ENCODE measurements at places on chromosomes 3 and 15. TPM values are rescaled to one million over a fixed set of nuclear protein-coding genes. Genes with fewer than 3 reads are reported as not detected.

GRCh38 chr3:172271386-172271976, 176.8 kb downstream of the GHSR start:
- DNase-seq, result no peak

DNA sequence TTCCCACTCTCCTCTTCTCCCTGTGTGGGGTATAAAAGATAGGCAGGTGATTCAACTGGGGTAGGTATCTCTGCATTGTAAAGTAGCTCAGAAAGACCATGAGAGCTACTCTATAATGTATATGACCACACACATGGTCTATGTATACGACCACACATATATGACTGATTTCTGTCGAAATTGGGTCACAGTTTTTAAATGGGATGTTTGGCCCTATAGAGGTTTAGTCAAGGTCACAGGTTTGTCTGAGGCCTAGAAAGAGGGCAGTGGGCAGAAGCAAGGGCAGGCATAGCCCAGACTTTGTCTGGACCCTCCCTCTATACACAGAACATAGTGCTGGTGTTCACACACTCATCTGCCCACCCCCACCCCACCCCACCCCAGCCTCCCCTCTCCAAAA, 4.4 kb downstream of the LAMP3 start:
- no peak for DNase-seq

The CAV3 gene
- not detected for total RNA-seq

DNA sequence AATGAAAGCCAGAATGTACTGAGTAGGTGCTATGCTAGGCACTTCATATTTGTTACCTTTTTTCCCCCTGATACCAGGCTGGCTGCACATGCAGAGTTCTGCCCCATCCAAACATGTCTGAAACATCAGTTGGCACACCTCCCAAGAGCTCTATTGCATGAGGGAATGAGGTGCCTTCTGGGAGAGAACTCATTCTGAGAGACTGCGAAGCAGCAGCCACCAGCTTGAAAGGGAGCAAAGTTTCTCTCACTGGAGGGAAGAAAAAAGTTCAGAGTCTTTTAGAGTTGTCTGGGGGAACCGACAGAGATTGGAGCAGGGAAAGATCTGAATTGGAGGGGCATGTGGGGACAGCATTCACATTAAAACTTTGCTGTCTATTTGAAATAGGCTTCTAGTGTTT, 84.1 kb downstream of the AGBL1 start:
- DNase-seq, result no peak

The PLCH1 gene
- 0.19 TPM for total RNA-seq

The KBTBD13 gene
- not detected for total RNA-seq

DNA sequence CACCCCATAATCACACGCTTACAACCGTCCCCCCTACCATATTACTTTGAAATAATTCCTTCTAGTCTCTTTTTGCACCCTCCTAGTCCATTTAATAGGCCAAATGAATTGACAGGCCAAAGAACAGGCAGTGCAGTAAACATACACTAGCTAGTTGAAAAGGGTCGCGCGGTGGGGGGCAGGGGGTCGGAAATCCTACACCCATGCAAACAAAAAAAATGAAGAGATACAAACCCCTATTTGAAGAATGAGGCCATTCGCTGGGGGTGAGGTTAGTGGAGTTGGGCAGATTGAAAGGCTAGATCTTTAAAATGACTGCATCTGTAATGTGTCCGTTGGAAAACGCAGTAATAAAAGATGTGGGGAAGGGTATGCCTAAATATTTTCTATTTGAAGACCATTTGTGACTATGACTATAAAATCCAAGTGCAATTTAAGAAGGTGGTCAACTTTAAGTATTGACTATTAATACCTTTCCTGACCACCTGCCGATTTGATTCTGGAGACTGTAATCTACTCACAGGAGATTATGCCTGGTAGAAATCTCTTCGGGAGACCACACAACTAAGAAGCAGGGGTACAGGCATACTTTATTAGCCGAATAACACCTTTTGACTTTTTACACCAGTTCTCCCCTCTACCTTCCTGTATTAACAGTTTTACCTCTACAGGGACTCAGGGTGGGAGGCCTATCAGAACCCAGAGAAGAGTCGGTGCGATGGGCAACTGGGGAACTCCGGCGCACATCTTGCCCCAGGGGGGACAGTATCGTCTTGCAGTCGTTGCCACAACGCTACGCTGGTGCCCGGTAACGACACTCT, 762 bp upstream of the ARL6 start:
- DNase-seq, result no peak

DNA sequence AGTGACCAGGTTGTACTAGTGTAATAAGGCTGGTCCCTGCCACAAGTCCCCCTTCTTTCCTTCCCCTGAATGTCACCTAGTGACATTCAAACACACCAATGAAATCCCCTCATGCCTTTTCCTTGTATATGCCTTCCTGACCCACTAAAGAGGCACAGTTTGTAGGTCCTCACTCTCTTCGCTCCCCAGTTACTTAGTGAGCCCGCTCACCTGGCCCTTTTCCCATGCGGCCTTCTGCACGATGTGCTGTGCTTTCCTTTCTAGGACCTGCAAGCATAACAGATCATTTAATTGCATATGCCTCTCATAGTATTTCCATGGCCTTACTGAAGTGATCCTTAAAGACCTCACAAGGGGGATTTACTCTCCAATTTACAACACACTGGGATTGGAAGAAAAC, 146.3 kb downstream of the THRB start:
- DNase-seq, result no peak

The MST1R gene
- total RNA-seq, result 0.15 TPM

- peak; percentile 55 for DNase-seq
Observed at GRCh38 chr15:40047415-40048210, 8.6 kb upstream of the SRP14 start.

DNA sequence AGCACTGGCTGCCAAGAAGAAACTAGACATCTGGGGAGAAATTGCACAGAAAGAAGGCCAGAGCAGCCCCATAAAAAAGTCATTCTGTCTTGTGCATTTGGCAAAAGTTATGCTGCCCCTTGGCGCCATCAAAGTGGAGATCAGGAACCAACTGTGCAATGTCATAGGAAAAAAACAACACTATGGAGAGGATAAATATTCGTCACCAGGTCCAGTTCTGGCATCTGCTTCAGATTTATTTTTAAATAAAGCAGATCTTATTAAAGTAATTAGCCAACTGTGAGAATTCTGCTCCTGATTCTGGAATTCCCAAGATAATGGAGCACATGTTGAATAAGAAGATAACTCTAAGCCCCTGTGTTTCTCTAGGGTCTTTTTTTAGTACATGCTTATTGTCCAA, 500.0 kb upstream of the IL12A start:
- DNase-seq, result no peak

The SLC12A1 gene
- not detected for total RNA-seq

The TMEM108 gene
- 0.20 TPM for total RNA-seq

DNA sequence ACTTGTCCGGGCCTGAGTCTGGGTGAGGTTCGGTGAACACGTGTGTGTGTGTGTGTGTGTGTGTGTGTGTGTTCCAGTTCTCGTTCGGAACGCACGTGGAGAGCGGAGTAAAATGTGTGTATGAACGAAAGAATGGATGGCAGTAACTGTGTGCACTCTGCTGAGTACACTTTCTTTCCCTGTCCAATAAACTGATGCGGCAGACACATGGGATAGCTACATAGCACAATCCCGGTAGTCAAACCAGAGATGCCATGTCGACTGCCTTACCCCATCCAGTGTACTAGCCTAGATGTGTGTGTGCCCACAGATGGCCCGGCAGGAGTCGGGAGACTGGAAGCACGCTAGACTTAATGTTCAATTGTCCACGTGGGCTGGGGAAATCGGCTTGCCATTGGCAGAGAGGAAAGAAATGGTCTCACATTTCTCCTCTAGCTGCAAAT, 507 bp upstream of the GOLIM4 start:
- peak; percentile 77 for DNase-seq

GRCh38 chr3:7682822-7683229, 818.8 kb upstream of the LMCD1 start:
- DNase-seq, result no peak

DNA sequence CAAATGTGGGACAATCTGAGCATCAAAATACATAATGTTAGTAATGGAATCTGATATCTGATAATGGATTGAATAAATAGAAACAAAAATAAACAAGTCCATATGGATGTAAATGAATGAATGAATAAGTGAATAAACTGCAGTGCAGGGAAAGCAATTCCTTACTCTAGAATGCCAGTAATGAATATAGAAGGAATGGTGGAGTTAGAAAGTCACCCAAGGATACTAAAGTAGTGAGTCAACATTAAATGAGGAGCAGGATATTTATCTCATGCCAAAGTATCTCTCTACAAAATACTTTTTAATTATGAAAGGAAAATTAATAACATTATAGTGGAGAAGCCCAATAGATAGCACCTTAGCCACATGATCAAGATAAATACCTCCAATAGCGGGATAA, 300.3 kb downstream of the FEZF2 start:
- DNase-seq, result no peak

GRCh38 chr3:103847081-103848062, 1412.6 kb downstream of the ZPLD1 start:
- DNase-seq, result no peak
